ENCODE measurements at places on chromosomes 1 and 21.
A peak's percentile ranks its signal among the peaks of the same experiment; 100 is the strongest.

GRCh38 chr1:24484199-24484598, 18.4 kb upstream of the RCAN3 start:
- no peak for DNase-seq

GRCh38 chr1:7942214-7942921, 1.7 kb upstream of the TNFRSF9 start:
- DNase-seq = peak; percentile 22

GRCh38 chr1:179155615-179156014, 73.7 kb downstream of the TOR3A start:
- DNase-seq = no peak

- no peak for DNase-seq
These were observed 2.5 kb downstream of the PPP1R15B start for GRCh38 chr1:204409123-204409522.

DNA sequence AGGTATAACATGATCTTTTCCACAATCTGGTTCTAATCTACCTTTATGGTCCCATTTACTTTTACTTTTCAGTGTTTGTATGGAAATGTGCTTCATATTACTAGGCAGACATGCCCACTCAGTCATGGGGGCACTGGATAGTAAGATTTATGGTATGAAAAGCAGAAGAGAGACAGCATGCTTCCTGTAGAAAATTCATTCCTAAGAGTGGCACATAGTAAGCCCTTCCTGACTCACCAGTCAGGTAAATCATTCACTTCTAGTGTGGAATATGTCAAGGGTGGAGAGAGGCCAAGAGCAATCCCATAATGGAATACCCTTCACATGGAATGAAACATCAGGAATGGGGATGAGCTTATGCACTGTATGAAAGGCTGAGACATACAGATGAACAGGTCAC, 49.5 kb upstream of the BCL10 start:
- no peak for DNase-seq

DNA sequence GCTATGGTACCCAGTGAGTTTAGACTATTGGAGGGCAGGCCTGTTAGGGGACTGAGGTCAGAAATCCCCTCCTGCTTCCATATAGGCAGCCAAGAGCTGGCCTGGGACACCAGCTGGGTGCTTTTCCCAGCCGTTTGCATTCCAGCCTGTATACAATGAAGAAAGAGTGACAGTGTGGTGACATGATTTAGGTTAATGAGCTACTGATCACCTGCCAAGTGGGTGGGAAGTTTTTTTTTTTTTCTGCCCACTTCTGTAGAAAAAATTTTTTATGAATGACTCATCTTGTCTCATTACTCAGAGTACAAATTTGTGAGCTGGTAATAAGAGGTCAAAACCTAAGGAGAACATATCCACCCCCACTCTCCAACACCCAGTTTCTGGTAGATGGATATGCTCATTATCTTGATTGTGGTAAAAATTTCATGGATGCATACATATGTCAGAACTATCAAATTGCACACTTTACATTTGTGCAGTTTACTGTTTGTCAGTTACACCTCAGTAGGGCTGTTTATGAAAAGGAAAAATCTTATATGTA, 16.4 kb upstream of the CGN start:
- DNase-seq = no peak
